Renal cortical epithelial cell (primary cell): ENCODE measurements at places on chromosomes 6 and 20.

GRCh38 chr6:136657666-136658065 lies 107.4 kb upstream of the MAP7 start:
- peak; percentile 62 for DNase-seq

DNA sequence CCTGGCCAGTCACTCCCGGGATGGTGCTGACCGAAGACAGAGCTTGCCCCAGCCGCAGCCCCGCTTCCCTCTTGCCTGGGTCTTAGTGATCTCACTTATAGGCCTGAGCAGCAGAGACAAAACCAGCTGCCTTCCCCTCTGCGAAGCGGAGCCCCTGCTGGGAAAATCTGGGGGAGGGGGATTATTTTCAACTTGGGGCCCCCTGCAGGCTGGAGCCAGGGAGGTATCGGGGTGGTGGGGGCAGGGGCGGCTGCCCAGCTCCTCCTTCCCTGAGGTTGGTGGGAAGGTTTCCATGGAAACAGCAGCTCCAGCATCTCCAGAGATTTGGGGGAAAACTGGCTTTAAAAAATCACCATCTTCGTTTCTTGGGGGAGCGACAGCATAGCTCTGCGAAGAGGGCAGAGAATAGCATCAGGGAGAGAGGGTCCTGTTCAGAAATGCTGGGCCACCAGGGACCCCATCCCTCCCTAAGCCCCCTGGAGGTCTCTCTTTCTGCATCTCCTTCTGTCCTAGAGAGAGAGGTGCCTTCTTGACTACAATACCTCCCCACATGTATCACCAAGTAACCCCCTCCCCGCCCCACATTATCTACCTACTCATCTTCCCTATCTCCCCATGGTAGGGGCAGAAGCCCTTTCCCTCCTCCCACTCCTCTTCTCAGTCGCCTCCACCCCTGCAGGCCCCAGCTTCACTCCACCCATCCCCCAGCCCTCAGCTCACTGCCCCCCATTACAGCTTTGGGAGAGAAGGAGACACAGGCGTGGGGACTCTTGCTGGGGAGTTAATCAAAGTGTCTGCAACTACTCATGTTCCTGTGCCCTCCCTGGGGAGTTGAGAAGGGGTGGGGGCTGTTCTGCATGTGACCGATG lies 88.4 kb upstream of the CCDC167 start:
- no peak for DNase-seq

- DNase-seq = no peak
Measured at GRCh38 chr6:154783229-154783628, 50.0 kb downstream of the SCAF8 start.

DNA sequence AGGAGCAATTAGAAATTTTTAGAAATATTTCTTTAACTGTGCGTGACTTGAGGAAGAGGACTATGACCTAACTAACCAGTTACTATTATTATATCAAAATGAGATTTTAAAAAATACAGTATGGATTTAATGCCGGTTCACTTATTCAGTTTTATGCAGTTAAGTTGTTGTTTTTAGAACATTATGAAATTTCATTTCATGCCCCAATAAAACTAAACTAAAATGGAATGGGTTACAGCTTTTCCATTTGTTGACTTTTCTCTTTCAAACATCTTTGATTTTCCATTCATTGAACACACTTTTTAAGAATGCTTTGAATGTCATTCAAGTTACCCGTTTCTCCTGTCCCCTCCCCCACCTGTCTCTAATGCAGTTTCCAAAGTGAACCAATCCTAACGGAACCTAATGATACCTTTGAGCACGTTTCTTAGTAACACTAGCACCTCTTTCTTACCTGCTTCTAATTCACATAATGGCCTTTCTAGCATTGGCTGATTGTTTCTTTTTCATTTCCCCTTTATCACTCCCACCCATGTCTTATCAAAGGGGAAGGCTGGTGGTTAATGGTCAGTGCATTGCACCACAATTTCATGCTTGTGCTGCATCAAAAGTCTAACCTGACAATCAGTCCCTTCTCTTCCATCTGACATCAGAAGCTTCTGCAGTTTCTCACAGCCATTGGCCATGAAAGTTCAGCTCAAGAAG lies 262.2 kb upstream of the TAB2 start:
- no peak for DNase-seq

- no peak for DNase-seq
Measured at GRCh38 chr20:62743777-62744317, 35.2 kb downstream of the NTSR1 start.
